Fibroblast of the aortic adventitia (primary cell): ENCODE measurements at places on chromosomes 4 and X. TPM values are rescaled to one million over a fixed set of nuclear protein-coding genes. Genes with fewer than 3 reads are reported as not detected.

CENPVL3 gene
- total RNA-seq, result not detected in 2 replicates

MED14 gene
- total RNA-seq, result 24.8 and 28.3 TPM in 2 replicates

PDGFC gene
- total RNA-seq, result 30.5 and 42.8 TPM in 2 replicates

SLC34A2 gene
- total RNA-seq, result not detected in 2 replicates

GPR119 gene
- total RNA-seq, result not detected in 2 replicates

CLDN22 gene
- under 0.01 TPM in 1 of 2 replicates, not detected in the other for total RNA-seq

SERTM2 gene
- not detected in 2 replicates for total RNA-seq

AKAP14 gene
- total RNA-seq, result not detected in 2 replicates
